Urinary bladder (tissue), 4 donors: ENCODE measurements at places on chromosomes 2 and 18.

DNA sequence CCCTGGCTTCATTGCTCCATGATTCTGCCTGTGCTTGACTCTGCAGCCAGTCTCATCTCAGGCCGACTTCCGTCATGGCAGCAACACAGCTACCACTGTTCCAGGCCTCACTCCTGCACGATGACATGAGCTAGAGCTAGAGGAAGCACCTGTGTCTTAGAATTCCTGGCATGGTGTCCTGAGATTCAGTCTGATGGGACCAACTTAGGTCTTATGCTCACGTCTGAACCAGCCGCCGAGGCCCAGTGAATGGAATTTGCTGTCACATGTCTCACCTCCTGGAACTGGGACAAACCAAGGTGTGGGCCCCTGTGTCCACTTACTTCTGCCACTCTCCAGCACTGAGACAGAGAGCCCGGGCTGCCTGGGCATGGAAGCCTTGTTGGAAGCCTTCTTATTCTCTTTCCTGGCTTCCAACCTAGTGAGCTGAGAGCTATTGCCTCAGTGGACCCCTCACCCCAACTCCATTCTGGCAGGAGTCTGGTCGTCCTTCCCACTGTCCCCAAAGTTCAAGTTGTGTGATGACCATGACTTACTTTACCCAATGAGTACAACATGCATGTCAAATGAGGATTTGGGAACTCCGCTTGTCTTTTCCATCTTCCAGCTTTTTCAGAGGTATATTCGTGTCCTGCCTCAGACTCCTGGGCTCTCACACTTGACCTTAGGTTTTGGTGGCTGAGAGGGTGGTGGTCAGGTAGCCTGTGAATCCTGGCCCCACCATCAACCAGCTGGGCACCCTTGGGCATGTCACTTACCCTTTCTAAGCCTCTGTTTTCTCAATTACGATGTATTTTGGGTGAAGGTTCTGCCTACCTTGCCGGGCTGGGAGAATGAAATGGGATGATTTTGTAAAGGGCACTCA, 39.1 kb upstream of the HS6ST1 start:
- no peak for DNase-seq

- no peak for DNase-seq
Observed at GRCh38 chr2:15273452-15273851, 287.7 kb downstream of the NBAS start.

DNA sequence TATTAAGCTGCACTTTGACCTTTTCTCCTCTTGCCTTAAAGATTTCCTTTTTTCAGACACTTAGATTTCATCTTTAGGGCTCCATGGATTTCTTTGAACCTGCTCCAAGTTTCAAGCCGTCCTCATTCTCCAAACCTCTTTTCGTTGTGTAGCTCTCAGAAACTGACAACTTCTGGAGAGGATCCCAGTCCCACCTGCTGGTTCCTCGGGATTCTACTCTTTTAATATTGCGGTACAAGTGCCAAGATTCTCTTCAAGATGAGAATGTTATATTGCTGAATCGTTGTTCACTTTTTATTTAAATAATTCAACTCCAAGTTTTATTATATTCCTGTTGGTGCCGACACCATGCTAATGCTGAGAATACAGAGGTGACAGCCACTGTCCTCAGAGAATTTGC, 141.1 kb downstream of the CDH20 start:
- DNase-seq, result no peak

DNA sequence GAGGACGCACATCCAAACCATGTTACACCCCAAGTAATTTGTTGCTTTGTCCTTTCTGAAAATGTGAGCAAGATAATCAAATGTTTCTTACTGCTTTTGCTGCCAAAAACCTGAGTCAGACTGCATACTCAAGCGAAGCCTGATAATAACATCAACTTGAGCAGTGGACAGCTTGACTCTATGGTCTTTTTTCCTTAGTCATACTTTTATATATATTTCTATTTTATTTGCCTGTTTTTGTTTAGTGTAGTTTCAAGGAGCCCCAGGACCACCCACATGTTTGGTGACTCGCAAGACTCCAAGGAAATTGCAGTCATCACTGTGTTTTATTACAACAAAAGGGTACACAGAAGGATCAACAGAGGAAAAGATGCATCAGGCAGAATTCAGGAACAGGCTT, 688.4 kb upstream of the PIK3C3 start:
- no peak for DNase-seq
